ENCODE measurements at places on chromosomes 1 and 21. TPM values are rescaled to one million over a fixed set of nuclear protein-coding genes. Genes with fewer than 3 reads are reported as not detected.

- no peak for DNase-seq
These were observed 20.5 kb upstream of the HIVEP3 start for GRCh38 chr1:41939194-41939593.

DNA sequence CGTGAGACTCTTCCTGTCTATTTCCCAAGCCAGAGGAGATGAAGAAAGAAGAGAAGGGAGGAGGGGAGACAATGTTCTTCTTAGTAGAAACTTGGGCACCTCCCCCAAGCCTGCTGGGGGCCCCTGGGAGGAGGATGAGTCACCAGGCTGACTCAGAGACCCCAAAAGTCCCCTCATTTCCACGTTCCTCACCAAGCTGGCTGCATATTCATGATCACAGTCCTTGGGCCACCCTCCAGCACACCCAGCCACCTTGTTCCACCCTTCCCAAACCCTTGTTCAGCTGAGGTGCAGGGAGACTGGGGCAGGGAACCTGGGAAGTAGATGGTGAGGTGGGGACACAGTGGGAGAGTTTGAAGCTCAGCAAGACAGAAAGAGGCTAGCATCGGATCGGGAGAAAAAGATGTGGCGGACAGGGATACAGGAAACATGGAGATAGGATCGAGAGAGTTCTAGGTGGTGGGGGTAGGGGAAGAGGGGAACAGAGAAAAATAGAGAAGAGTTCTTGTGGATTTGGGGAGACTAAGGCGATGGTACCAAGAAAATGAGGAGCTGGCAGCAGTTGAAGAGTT lies 712 bp downstream of the RAB13 start:
- peak; percentile 18 for DNase-seq

GRCh38 chr1:77228836-77229235 lies 9.6 kb upstream of the PIGK start:
- DNase-seq = no peak

GRCh38 chr1:209937996-209938959 lies at the start of gene SYT14:
Gene SYT14, plus strand, starts transcription at chr1:209938217. Its CDS starts 48 bp downstream, at chr1:209938265.
- peak; percentile 41 for DNase-seq

GRCh38 chr1:110003747-110004428 lies 19.3 kb downstream of the AHCYL1 start:
- peak; percentile 99 for DNase-seq

GRCh38 chr1:219293410-219293809 lies 119.7 kb downstream of the LYPLAL1 start:
- no peak for DNase-seq

- DNase-seq = no peak
These were observed 93.1 kb upstream of the HAO2 start for GRCh38 chr1:119275145-119276134.

DNA sequence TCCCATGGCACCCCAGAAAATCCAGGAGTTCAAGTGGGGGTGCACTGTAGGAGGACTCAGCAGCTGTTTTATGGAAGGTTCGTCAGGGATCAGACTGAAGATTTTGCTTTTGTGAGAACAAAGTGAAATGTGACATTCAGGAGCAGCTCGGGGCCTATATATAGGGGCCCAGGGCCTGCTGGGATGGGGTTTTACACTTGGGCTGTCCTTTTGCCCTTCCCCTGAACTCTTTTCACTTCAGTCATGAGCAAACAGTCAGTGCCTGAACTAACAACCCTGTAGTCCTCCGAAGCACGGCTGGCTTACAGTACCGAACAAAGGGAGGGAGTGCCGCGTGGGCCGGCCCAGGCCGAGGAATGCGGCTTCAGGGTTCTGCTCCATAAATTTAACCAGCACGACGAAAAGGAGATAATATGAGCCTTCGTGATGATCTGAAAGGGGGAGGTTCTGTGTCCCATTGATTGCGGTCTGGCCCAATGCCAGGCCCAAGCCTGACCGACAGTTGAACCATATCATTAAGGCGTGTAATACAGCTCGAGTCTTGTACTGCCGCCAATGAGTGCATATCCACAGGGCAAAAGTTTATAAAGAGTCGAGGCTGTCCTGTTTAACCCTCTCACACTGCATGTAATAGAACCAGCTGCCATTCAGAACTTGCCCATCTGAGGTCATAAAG lies 139.9 kb downstream of the DHRS3 start:
- DNase-seq = peak; percentile 88

DNA sequence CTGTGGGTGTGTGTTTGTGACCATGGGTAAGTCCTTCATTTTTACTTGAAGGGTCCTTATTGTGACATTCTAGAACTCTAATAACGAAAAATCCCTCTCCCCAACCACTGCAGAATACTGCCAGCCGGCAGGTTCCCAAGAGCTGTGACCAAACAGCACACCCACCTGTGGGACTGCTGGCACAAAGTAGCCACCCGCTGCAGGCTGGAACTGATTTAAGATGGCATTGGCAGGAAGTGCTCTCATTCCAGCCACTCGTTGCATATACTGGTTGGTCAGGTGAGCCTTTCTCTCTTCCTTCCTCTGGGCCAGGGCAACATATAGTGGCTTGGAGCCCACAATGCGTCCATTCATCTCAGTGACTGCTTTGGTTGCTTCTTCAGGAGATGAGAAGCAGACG lies 11.6 kb downstream of the PABPC4 start:
- DNase-seq = no peak

DNA sequence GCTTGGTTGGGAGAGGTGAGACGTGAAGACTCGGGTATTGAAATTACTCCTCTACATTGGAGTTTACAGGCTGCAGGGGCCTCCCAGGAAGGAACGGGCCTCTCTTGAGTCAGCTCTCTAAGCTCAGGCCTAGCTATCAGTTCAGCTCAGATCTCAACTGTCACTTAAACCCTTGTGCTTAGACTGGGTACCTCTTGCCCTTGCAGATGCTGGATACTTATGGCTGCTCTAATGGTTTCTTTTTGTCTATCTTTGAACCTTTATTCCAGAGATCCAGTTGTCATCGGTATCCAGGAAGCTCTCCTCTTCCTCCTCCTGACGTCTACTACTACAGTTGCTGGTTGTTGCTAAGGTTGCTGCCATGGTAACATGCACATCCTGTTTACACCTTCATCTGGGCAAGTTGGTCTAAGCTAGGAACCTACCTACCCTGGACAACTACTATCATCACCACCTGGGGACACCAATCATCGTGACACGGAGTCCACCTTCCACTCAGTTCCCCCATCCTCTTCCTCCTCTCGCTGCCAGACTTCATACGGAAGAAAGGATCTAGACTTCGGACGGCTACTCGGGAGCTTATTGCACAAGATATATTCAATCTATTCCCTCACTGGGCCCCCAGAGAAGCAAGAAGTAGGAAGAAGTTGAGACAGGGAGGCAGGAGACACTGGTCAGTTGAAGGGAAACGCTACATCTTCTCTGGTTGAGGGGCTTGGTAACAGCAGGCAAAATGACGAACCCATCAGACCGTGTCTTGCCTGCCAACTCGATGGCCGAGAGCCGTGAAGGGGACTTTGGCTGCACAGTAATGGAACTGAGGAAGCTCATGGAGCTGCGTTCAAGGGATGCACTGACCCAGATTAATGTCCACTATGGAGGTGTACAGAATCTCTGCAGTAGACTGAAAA lies 56.1 kb downstream of the ATP2B4 start:
- no peak for DNase-seq

GRCh38 chr1:93963585-93963984 lies 54.4 kb upstream of the GCLM start:
- DNase-seq = no peak

GRCh38 chr1:12056331-12056841 lies 6.7 kb upstream of the TNFRSF8 start:
- DNase-seq = peak; percentile 22

DNA sequence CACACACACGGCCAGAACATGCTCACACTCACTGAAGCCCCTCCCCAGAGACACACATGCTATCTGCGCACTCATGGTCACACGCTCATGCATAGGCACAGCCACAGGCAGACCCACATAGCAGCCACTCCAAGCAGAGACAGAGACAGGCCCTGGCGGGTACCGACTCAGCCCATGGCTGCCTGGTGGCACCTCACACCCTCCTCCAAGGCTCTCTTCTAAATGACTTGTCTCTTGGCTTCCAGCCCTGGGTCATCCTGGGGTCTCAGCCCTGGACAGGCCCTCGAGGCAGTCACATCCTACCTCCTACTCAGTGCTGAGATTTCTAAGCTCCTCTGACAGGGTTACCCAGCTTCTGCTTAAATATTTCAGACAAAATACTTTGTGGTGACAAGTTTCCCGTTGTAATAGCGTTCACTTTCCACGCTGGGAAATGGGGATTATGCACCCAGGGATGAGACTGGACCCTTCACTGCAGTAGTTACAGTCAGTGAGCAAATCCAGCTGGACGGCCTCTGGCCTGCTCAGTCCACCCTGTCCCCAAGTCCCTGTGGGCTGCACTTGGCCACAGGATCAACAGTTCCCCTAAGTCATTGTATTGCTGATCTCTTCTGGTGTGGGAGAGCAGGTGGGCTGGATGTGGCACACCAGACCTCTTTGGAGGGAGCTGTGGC lies 2.9 kb upstream of the NFASC start:
- no peak for DNase-seq

- DNase-seq = no peak
These were observed 27.2 kb downstream of the KIF26B start for GRCh38 chr1:245182028-245182427.

DNA sequence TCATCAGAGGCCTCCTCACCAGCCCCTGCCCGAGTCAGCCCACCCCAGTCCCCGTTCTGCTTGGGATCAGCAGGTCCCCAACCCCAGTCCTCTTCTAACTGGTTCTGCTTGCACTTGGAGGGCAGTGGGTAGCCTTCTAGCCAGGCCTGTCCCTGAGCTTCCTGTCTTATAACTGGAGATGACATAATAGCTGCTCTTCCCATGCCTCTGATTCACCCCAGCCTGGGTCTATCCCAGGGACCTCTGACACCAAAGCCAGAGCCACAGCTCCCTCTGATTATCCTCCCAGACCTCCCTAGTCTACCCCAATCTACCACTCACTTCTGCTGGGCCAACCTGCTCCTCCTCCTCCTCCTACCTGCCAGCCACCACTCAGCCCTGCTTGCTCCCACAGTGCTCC lies 31.4 kb downstream of the IQGAP3 start:
- no peak for DNase-seq

GRCh38 chr1:9671377-9672140 lies 20.0 kb downstream of the PIK3CD start:
- DNase-seq = peak; percentile 91

DNA sequence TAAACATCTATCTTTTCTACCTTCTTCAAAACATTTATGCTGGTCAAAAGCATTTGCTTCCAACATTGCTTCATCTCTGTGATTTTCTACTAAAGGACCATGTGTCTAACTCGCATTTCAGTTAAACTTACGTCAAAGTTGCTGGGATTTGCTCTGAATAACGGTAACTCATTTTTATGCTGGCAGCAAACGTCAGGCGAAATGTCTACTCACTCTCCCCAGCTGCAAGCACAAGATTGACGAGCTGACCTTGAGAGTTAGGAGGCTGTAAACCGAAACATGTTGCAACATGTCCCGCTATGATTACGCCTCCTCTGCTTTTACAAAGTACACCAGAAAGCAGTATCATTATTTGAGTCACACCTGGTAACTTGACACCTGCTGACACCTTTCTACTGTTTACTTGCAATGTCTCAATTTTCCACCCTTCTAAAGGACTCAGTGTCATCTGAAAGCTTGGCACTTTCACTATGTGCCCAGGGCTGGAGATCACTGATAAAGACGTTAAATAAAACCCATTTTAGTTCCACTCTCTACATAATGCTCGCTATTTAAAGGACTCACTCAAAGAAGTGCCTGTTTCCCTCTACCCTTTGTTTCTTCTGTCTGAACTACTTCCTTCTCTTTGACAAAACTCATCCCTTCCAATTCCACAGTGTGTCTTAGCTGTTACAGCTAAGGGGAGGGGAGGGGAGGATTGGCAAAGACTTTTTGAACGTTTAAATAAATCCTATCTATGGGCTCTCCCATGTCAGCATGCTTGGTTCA lies 111.9 kb downstream of the PTPN14 start:
- peak; percentile 100 for DNase-seq

GRCh38 chr1:199452627-199453026 lies 574.9 kb upstream of the NR5A2 start:
- DNase-seq = no peak

DNA sequence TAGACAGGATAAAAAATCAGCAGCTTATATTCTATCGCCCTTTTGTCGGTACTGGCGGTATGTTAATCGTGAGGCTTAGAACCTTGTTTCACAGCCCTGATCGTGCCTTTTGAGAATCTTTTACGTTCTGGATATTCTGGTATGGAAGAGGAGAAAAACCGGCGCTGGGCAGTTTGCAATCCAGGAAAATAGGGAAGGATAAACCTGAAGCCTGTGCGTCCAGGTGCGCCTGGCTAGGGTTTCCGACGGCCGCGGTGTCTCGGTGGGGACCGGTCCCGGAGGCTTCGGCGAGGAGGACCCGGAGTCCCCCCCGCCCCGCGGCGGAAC lies 258 bp upstream of the SYPL2 start:
- no peak for DNase-seq

IFNLR1 gene
- total RNA-seq = 10.9 TPM

FLG2 gene
- total RNA-seq = 0.04 TPM

GORAB gene
- total RNA-seq = 9.4 TPM

ASPM gene
- 39.2 TPM for total RNA-seq

CFHR2 gene
- total RNA-seq = not detected

GMEB1 gene
- 13.4 TPM for total RNA-seq

PLA2G5 gene
- total RNA-seq = not detected

CNTN2 gene
- not detected for total RNA-seq

ANGPTL1 gene
- total RNA-seq = not detected

GPA33 gene
- not detected for total RNA-seq

CFHR5 gene
- not detected for total RNA-seq

XCL2 gene
- not detected for total RNA-seq

KRTAP11-1 gene
- total RNA-seq = not detected
